ENCODE measurements at places on chromosomes 6 and 20. TPM values are rescaled to one million over a fixed set of nuclear protein-coding genes. Genes with fewer than 3 reads are reported as not detected.

DNA sequence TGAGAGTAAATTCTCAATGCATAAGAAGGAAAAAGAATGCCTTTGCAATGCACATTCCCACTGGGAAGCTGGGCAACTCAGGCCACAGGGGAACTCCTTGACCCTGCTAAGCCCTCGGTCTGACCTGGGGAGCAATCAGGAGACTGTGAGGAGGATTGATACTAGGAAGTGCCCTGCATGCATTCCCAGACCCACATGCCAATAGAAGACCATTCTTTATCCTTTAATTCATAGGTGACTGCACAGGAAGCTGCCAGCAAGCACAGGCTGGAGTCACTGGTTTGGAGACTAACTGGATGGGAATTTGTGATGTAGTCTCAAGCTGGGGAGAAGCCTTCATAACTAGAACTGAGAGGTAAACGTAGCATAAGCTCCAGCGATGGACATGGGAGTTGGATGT lies 1012.7 kb downstream of the EYS start:
- H3K4me3 ChIP-seq, result no peak overlapping the region
- no peaks in the 10 kb centered on the region for H3K27me3 ChIP-seq
- DNase-seq, result no peak
- H3K4me1 ChIP-seq, result no peaks in the 10 kb centered on the region
- no peak overlapping the region for H3K27ac ChIP-seq
- no peaks in the 10 kb centered on the region for H3K36me3 ChIP-seq

DNA sequence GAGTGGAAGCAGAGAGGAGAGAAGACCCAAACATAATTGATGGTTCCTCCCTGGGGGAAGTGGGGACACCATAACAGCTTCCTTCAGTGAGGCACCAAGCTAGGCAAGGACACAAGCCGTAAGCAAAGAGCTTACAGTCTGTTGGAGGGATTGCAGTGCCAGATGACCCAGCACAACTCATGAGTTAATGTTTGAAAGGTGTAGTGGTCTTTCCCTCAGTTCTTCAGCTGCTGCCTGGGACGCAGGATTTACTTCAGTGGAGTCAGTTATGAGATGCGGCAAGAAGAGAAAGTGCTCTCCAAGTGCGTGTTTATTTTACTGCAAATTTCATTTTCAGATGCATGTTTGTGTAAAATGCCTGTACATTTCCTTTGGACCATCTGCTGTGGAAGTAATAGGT lies 38.7 kb upstream of the SLC17A4 start:
- no peak for DNase-seq
- H3K4me3 ChIP-seq, result no peak overlapping the region
- H3K27ac ChIP-seq, result no peak overlapping the region
- no peaks in the 10 kb centered on the region for H3K36me3 ChIP-seq
- H3K27me3 ChIP-seq, result no peaks in the 10 kb centered on the region

- H3K4me3 ChIP-seq, result no peak overlapping the region
- no peaks in the 10 kb centered on the region for H3K36me3 ChIP-seq
- no peaks in the 10 kb centered on the region for H3K27me3 ChIP-seq
- DNase-seq, result no peak
- H3K4me1 ChIP-seq, result no peaks in the 10 kb centered on the region
Measured at GRCh38 chr20:49450281-49450721, 32.2 kb downstream of the KCNB1 start.

- H3K4me3 ChIP-seq, result no peak overlapping the region
- H3K27me3 ChIP-seq, result no peaks in the 10 kb centered on the region
- H3K27ac ChIP-seq, result no peak overlapping the region
- no peaks in the 10 kb centered on the region for H3K36me3 ChIP-seq
Measured at GRCh38 chr6:55011034-55011433, 163.3 kb upstream of the HCRTR2 start.

GRCh38 chr6:158916617-158917016 lies 83.4 kb downstream of the RSPH3 start:
- no peaks in the 10 kb centered on the region for H3K27me3 ChIP-seq
- no peak overlapping the region for H3K27ac ChIP-seq
- H3K4me3 ChIP-seq, result no peak overlapping the region
- DNase-seq, result no peak
- H3K4me1 ChIP-seq, result peaks cover 1% of the 10 kb centered on the region

GRCh38 chr6:18044108-18044783 lies 56.8 kb upstream of the KIF13A start:
- H3K4me1 ChIP-seq, result no peaks in the 10 kb centered on the region
- H3K36me3 ChIP-seq, result no peaks in the 10 kb centered on the region
- no peak overlapping the region for H3K4me3 ChIP-seq
- H3K27me3 ChIP-seq, result no peaks in the 10 kb centered on the region
- DNase-seq, result no peak

DNA sequence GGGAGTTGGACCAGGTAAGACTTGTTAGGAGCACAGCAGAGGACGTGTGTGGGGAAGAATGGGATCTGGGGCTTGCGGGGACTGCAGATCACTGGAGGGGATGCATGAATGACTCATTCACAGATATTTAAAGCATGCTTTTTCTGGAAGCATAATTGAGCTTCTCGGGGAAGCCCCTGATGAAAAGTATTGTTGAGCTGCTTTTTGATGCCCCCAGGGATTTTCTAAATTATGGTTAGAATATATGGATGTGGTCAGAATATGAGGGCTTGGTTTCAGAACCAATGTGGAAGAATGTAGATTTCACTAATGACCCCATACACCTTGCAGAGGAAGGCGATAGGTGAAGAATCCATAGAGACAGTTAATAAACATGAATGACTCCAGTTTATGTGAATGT lies 36.1 kb downstream of the GMPR start:
- H3K36me3 ChIP-seq, result no peaks in the 10 kb centered on the region
- no peak overlapping the region for H3K27ac ChIP-seq
- no peaks in the 10 kb centered on the region for H3K4me1 ChIP-seq
- DNase-seq, result no peak

The HEY2 gene
- not detected for total RNA-seq

The EFCAB8 gene
- total RNA-seq, result not detected

The SRMS gene
- total RNA-seq, result not detected

The TFAP2D gene
- total RNA-seq, result not detected
